ENCODE measurements at places on chromosomes 3 and 15. TPM values are rescaled to one million over a fixed set of nuclear protein-coding genes. Genes with fewer than 3 reads are reported as not detected.

Gene FGF12
- polyA plus RNA-seq: 149 TPM

Gene CAMKV
- 0.11 TPM for polyA plus RNA-seq

Gene DPPA2
- polyA plus RNA-seq: not detected

Gene CP
- 0.85 TPM for polyA plus RNA-seq

Measured in Purkinje cell (primary cell).